WTC11 (cell line): ENCODE measurements at places on chromosomes 1 and 21. TPM values are rescaled to one million over a fixed set of nuclear protein-coding genes. Genes with fewer than 3 reads are reported as not detected.

OR2T35 gene
- not detected in 3 replicates for total RNA-seq

SPRR3 gene
- total RNA-seq = not detected in 3 replicates

- H3K4me3 ChIP-seq = no peak overlapping the region
- DNase-seq = no peak
- peaks cover 21% of the 10 kb centered on the region for H3K4me1 ChIP-seq
- peaks cover 24% of the 10 kb centered on the region for H3K36me3 ChIP-seq
- no peaks in the 10 kb centered on the region for H3K27me3 ChIP-seq
These were observed 35.7 kb downstream of the TOR1AIP1 start for GRCh38 chr1:179917601-179918429.

- 0 out of 2 replicates have a peak overlapping the region, but pooled peaks have one; percentile 2 for H3K27ac ChIP-seq
- H3K36me3 ChIP-seq = peaks cover 29% of the 10 kb centered on the region
- DNase-seq = no peak
These were observed 14.4 kb downstream of the RALGPS2 start for GRCh38 chr1:178739285-178740045.

- H3K4me3 ChIP-seq = no peak overlapping the region
- no peaks in the 10 kb centered on the region for H3K27me3 ChIP-seq
- no peak overlapping the region for H3K27ac ChIP-seq
- no peaks in the 10 kb centered on the region for H3K36me3 ChIP-seq
- no peak for DNase-seq
These were observed 14.9 kb upstream of the MED18 start for GRCh38 chr1:28313702-28314546.

- H3K27me3 ChIP-seq = peaks cover 3% of the 10 kb centered on the region; the same call in 1 of the 2 replicates
- H3K4me1 ChIP-seq = peaks cover 67% of the 10 kb centered on the region
- no peaks in the 10 kb centered on the region for H3K36me3 ChIP-seq
- no peak overlapping the region for H3K4me3 ChIP-seq
- no peak overlapping the region for H3K27ac ChIP-seq
These were observed 74.6 kb upstream of the NFIA start for GRCh38 chr1:61007534-61008364.

- peak overlapping the region; percentile 81 for H3K4me3 ChIP-seq
- H3K36me3 ChIP-seq = peaks cover 3% of the 10 kb centered on the region; the same call in 1 of the 2 replicates
- peaks cover 16% of the 10 kb centered on the region for H3K4me1 ChIP-seq
- DNase-seq = peak; percentile 55
These were observed 31.7 kb downstream of the PRMT2 start for GRCh38 chr21:46666941-46667740.
